ENCODE measurements at places on chromosomes 5 and 9.

- no peak for DNase-seq
These were observed 407.1 kb upstream of the PAPPA start for GRCh38 chr9:115746496-115746895.

DNA sequence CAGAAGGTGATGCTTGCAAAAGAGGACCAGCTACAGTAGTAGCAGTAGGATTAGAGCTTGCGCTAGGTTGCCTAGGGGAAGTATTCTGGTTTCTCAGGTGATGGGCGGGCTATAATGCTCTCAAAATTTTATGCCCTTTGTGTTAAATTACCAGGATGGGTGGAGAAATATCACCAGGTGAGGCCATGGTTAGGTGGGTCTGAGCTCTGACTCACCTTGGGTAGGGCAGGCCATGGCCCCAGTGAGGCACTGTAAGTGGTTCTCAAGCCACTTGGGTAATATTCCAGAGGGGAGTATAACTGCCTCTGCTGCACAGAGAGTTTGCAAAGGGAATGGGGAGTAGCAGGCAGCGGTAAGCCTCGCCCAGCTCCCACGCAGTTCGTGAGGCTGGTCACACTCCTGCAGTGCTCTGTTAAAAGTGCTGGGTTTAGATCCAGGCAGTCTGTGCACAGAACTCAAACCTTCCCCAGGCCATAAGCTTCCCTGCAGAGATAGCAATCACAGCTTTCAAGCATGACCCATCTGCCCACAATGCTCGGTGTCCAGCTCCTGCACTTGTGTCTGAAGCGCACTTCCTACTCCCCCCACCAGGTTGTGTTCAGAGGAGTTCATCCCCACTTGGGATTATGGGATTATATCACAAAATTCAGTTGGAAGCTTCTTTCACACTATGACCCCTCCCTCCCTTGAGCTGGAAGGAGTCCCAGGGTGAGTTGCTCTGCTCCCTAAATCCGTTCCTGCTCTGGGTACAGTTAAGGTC, 575.0 kb downstream of the CHSY3 start:
- DNase-seq: no peak

DNA sequence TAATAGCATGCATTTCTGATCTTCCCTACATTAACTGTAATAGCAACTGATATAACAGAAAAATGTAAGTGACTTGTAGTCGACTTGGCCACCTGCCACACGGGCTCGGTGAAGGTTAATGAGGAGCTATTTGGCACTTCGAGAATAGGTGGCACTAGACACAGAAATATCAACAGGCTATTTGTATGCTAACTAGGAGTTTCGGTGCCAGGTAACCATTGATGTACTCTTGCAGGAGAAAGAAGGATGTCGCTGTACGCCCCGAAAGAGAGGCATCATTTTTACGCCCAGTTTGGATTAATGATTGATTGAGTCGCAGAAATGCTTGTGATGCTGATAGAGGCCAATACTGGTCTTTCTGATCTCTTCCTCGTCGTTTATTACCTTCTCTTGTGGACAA, 516 bp upstream of the DMRT2 start:
- no peak for DNase-seq

GRCh38 chr9:128431207-128431606, 10.6 kb downstream of the CERCAM start:
- no peak for DNase-seq

- DNase-seq: no peak
These were observed at the start of gene ADAMTS19 for GRCh38 chr5:129459777-129460671. Gene ADAMTS19 (plus strand): TSS chr5:129460298. CDS start chr5:129460392, 94 bp downstream.

DNA sequence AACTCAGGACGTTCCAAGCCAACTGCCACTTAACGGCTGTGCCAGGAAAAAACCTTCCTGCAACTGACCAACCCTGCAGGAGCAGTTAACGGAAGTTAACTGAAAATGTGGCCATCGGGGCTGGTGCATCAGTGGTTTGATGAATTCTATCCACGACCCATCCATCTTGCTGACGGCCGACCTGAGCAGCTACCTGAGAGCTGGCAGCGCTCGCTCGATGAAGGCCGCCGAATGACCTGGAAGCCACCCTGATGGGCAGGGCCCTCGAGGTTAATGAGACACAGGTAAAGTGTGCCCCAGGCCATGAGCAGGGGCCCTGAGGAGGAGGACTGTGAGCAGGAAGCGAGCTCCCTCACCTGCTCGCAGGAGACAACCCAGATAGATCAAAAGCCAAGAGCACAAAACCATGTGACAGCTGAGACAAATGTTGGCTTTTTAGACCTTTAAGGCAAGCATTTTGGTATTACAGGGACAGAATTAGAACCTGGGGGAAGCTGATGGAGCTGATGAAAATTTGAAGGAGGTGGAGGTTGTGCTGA, 35.3 kb upstream of the FLT4 start:
- no peak for DNase-seq

GRCh38 chr5:105696440-105696839, 1974.3 kb downstream of the EFNA5 start:
- no peak for DNase-seq

GRCh38 chr5:149959406-149960236, 937 bp upstream of the SLC26A2 start:
- peak; percentile 26 for DNase-seq

- DNase-seq: no peak
These were observed 29.7 kb upstream of the PANK3 start for GRCh38 chr5:168608821-168609220.

GRCh38 chr9:72911247-72911775, 41.5 kb downstream of the ALDH1A1 start:
- no peak for DNase-seq

GRCh38 chr9:27489087-27489876, 34.8 kb upstream of the IFNK start:
- DNase-seq: no peak

GRCh38 chr9:21656776-21657674, 145.4 kb upstream of the MTAP start:
- DNase-seq: no peak

DNA sequence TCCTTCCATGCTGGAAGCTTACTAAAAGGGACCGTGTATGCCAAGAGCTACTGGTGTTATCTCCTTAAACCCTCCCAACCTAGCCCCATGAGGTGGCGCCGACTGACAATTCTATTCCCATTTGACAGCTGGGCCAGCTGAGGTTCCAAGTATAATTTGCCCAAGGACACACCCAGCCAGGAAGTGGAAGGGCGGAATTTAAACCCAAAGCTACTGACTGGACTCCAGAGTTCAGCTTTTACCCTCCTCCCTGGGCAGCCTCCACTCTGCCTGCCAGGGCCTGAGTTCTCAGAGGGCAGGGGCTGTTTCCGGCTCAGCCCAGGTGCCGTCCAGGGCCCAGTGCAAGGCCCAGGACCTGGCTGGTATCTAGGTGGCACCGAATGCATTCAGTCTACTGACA, 71.8 kb downstream of the C9orf50 start:
- no peak for DNase-seq

- no peak for DNase-seq
These were observed 4.8 kb downstream of the IRF1 start for GRCh38 chr5:132485641-132486317.

DNA sequence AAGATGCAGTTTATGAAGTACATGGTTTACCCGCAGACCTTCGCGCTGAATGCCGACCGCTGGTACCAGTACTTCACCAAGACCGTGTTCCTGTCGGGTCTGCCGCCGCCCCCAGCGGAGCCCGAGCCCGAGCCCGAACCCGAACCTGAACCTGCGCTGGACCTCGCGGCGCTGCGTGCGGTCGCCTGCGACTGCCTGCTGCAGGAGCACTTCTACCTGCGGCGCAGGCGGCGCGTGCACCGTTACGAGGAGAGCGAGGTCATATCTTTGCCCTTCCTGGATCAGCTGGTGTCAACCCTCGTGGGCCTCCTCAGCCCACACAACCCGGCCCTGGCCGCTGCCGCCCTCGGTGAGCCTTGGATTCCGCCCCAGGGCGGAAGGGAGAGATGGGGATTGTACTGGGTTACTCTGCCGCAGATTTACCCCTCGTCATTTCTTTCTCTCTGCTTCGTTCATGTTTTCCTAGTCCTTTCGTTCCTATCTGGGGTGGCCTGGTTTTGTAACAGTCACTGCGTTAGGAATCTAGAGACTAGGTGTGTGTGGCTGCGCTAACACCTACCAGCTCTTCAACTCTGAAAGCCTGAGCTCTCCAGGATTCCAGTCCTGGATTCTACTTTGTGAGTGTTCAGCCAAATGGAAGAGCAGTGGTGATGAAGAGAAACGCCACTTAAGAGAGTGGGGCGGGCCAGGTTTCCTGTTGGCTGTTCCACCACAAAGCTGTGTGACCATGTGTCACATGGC, 638 bp downstream of the MRPS30 start:
- DNase-seq: peak; percentile 28

- no peak for DNase-seq
These were observed 268.2 kb upstream of the TAS2R1 start for GRCh38 chr5:9898319-9898718.

DNA sequence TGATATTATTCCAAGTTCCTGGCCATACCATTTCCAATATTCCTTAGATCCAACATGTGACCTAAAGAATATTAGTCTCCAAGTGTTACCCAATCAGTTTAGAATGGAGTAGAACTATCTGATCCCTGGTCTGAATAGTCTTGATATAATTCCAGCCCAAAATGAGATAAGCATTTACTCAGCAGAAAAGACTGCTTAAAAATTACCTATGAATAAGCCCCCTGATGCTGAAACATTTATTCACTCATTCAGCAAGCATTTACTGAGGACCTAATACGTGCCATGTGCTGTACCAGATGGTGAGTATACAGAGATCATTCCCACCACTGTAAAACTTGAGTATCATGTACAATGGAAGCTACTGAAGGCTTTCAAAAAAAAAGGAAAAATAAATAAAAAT, 157.0 kb downstream of the FAM114A2 start:
- DNase-seq: no peak

GRCh38 chr9:113879318-113879717, 3.2 kb downstream of the ZNF618 start:
- DNase-seq: no peak

GRCh38 chr9:15135164-15135792, 171.7 kb downstream of the TTC39B start:
- DNase-seq: peak; percentile 3

DNA sequence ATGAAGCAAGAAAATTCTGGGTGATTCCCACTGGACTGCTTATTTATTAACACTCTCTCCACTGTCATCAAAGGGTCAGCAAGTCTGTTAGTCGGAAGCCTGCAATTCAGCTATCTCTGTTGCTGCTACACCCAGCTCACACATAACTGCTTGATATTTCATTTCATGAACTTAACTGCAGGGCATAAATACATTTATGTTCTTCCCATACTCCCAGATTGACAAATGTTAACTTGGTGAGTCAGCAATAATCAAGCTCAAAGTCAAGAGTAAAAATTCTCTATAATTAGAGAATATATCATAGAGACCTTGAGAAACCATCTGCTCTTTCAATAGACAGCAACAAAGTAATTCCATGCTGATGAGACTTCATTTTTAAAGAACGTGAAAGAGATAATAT, 198.8 kb downstream of the ADAMTS12 start:
- DNase-seq: no peak

- no peak for DNase-seq
These were observed 338.6 kb downstream of the PTPRD start for GRCh38 chr9:10274175-10274574.

- DNase-seq: no peak
These were observed 130.3 kb downstream of the RGS3 start for GRCh38 chr9:113593682-113594281.

DNA sequence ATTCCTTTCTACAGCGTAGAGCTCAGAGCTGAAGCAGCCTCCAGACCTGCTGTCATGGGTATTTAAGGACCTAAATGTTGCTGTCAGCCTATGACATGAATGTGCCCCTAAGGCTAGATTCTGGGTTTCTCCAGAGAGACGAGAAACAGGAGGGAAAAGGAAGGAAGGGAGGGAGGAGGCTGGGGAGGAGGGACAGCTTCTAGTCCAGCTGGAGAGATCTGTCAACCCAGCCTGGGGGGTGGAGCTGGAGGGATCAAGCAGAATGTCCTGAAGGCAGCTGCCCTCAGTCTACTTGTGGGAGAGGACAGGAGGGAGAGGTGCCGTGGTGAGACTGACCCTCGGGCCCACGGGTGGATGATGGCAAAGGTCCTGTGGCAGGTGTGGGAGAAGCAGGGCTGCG, 1.1 kb upstream of the DBH start:
- no peak for DNase-seq
